ENCODE measurements at places on chromosomes 1 and 21.

DNA sequence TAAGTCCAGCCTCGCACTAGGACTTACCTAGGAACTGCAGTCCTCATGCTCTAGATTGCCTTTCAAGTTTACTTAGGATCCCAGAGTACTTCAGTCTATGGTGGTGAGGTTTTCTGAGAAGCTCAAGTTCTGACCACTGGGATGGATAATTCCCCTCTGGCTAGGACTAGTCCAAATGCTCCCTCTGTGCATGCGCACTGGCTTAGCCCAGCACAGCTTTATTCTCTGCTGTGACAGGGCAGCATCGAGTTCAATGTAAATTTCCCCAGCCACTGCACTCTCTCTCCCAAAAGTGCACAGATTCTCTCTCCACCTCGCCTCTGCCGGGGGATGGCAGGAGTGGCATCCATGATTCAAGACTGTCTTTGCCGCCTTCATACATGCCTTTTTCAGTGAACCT is 241.6 kb downstream of the ZNF326 start:
- no peak for DNase-seq

- peak; percentile 61 for DNase-seq
These were observed 20.0 kb upstream of the ALDH4A1 start for GRCh38 chr1:18922319-18922726.

- peak; percentile 44 for DNase-seq
These were observed 407 bp downstream of the GALNT2 start for GRCh38 chr1:230067419-230067870.

GRCh38 chr1:58551186-58552140 is 4.9 kb upstream of the OMA1 start:
- DNase-seq, result no peak

DNA sequence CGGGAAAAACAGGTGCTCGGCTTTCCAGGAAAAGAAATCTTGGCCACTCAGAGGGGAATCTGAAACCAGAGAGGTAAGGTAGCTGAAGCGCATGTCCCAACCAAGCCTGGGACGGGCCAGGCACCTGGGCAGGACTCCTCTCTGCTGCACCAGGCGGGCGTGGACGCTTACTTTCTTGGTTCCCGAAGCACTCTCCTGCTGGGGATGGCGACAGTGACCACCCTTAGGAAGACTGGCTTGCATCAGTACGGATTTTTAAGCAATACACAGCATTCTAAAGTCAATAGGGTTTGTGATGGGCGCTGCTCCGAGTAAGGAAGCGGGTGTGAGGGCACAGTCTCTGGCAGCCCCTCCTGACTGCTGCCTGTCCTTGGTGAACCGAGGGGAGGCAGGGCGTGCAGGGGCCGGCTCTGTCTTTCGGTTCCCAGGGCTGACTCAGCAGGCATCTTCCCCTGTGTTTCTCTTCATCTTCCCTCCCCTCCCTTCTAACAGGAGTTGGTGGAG is 74.9 kb upstream of the ANGPTL1 start:
- no peak for DNase-seq

GRCh38 chr1:231612393-231613089 is 14.0 kb upstream of the DISC1 start:
- DNase-seq, result no peak

- DNase-seq, result no peak
These were observed 561.4 kb downstream of the MATN1 start for GRCh38 chr1:30161953-30162352.

- DNase-seq, result no peak
These were observed 14.8 kb upstream of the CDCP2 start for GRCh38 chr1:54167422-54168139.

GRCh38 chr1:165600793-165601192 is 30.2 kb upstream of the MGST3 start:
- DNase-seq, result no peak

DNA sequence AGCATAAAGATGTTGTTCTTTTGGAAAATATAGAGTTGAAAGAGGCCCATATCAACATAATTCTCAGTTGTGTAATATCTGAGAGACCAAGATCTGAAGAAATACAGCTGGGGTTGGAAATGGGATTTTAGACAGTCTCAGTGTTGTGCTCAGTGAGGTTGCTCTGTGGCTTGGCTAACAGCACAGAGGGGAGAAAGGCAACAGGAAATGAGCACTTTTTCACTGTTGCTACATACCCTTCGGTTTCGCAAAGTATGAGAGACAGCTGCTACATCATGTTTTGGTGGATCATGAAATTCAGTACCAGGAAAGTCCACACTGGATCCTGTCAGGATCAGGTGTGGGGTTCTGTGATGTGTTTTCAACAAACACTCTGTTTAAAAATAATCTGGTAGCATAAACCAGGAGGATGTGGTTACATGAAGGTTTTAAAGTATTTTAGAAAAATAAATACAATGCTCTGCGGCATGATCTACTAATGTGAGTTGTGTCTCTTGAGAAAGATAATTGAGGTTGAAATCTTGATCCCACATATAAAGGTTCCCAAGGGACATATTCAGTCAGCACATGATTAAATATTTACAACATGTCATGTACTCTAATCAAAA is 7.0 kb upstream of the GPR88 start:
- no peak for DNase-seq

GRCh38 chr1:211910913-211911485 is 80.4 kb upstream of the LPGAT1 start:
- DNase-seq, result no peak

DNA sequence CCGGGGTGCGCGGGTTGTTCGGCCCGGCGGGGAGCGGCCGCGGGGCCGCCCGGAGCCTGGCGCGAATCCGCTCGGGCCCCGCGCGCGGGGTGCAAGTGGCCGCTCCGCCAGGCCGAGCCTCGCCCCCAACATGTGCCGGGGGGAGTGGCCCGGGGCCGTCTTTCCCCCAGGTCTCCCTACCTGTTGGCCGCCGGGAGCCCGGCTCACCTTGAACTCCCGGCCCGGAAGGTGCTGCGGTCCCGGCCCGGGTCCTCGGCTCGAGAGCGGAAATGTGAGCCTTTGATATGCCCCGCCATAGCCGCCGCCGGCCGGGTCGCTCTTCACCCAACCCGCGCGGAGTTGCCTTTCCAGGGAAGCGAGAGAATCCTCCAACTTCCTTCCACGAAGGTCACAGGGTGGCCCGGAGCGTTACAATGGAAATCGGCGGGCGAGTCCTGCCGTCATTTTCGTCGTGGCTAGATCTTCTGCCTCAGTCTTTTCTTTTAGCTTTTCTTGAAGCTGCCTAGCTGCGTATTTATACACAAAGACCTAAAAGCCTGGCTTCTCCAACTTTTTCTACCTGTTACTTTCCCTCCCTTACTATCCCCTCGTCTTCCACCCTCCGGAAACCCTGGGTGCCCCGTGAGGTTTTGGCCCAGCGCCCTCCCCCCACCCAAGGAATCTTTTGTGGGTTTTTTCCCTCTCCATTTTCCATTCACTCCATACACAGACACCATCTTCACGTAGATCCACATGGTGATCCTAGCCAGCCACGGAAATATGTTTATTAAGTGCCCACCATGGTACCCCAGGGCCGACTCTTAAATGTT is 867 bp downstream of the PTGFRN start:
- DNase-seq, result peak; percentile 33

DNA sequence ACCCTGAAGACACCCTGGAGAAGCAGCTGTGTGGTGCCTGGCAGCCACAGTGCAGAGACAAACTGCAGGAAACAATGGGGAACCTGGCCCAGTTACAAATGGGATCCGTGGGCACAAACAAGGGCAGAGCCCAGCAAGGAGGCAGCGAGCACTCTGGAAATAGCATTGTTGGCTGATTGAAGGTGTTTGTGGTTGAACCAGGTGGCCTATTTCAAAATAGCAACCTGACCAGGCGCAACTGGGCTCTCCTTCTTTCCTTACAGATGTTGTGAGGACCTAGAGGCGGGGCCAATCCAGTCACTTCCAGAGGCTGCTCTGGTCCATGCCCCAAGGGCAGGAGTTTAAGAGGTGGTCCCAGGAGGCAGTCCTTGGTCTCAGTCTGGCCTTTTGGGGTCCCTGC is 21.7 kb upstream of the ZBTB21 start:
- DNase-seq, result no peak

DNA sequence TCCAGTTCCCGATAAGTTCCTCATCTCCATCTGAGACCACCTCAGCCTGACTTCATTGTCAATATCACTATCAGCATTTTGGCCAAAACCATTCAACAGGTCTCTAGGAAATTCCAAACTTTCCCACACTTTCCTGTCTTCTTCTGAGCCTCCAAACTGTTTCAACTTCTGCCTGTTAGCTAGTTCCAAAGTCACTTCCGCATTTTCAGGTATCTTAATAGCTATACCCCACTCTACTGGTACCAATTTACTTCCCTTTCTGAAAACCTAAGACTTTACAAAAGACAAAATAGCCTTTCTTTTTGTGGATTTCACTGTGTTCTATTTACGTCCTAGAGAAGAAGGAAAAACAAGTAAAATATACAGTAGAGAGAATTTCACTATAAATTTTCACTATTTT is 147.0 kb upstream of the FMN2 start:
- DNase-seq, result no peak

- DNase-seq, result no peak
These were observed 489 bp downstream of the TNNI1 start for GRCh38 chr1:201421041-201421440.

GRCh38 chr1:24085546-24085945 is 26.4 kb downstream of the MYOM3 start:
- no peak for DNase-seq

DNA sequence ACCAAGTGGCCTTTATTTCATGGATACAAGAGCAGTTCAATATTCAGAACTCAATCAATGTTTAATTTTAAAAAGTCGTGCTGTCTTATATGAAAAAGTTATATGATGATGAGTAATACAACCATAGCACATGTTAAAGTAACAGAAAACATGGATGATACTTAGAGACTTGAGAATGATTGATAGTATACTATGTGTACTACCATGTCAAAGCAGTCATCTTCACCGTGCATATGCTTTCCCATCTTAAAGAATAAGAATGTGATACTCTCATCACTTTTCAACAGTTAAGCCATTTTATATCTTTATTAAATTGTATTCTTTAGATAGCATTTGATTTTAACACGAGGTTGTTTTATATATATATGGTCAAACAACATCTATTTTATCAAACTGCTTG is 535.9 kb upstream of the ADAMTS5 start:
- no peak for DNase-seq

DNA sequence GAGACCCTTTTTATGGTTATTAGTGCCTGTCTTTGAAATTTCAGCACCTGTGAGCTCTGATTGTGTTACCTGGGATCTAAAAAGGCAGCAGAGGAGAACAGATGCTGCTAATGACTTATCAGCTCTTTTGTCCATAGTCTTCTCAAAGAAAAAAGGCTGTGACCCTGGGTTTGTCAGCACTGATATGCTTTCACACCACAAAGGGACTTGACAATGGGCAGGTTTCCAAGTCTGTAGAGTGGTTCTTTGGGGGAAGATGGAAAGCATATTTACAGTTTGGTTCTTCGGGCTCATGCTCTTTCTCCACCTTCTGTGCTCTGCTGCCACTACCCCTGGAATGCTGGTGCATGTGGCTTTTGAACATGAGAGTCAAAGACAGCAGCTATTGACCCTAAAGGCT is 32.0 kb downstream of the DNAJC6 start:
- DNase-seq, result no peak

DNA sequence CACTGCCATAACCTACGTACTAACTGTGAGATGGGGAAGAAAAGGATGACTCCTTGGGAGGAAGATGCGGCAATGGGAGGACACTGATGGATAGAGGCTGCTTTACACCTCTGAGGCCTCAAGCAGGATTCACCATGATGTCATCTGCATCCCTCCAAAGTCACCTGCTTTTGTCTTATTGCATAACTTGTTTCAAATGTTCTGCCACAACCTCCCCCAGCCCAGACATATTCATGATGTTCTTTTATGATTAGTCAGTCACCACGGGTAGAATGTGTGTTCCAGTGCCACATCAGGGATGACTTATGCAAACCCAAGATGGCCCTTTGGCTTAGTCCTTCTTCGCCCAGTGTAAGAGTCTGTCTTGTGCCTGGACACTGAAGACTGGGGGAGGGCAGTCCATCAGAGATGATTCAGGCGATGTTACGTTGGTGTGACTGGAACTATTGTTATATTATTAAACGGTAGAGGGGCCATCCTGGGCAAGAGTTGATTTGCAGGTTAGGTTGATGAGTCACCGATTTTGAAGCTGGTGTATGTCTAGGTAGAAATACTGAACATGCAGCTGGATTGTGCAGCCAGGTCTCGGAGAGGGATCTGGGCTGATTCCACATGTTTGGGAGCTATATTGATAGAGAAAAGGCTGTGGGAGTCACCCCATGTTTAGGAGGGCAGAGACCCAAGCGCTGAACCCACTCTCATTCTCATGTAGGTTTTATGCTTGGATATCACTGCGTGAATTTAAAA is 32.6 kb downstream of the RYR2 start:
- DNase-seq, result no peak

DNA sequence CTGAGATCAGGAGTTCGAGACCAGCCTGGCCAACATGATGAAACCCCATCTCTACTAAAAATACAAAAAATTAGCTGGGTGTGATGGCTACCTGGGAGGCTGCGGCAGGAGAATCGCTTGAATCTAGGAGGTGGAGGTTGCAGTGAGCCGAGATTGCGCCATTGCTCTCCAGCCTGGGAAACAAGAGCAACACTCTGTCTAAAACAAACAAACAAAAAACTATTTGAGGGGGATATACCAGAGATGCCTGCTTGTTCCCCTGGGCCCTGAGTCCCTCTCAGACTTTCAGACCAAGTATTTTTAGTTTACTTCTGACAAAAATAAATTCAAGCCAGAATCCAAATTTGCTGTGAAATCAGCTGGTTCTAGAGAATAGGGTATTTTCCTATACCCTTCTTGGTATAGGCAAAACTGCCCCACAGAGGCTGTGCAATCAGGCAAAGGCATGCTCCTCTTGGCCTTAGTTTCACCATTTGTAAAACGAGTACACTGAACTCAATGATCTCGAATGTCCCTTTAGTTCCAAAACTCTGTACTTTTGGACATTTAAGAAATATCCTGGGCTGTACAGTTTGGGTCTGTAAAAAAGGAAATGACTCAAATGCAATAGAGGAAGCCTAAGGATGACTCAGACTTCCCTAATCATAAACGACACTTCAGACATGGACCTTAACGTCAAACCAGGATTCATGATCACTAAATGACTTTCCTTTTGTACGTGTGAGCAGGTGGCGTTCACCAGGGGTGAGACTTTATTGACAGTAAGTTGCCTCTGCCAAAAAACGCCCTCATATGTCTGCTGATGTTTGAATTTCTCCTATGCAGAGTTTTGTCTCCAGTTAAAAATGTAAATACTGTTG is 16.1 kb downstream of the ENSA start:
- no peak for DNase-seq

GRCh38 chr1:204560590-204561150 is 44.5 kb downstream of the MDM4 start:
- peak; percentile 21 for DNase-seq

- DNase-seq, result no peak
These were observed 32.3 kb downstream of the CDCA8 start for GRCh38 chr1:37724575-37724974.

DNA sequence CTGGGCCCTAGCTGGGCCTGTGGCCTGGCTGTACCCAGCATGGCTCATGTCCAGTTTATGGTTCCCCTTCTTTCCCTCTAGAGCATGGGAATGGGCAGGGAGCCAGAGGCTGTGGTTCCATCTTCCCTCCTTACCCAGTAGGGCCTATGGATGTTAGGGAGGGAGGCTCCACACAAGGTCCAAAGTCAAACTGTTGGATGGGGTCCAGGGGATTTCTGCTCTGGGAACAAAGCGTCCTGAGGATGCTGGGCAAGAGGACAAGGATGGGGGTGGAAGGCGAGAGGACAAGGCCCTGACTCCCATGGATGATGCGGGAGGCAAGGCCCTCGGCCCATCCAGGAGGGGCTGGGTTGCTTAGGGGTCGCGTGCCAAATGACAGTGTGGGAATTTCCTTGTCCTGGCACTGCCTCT is 17.3 kb downstream of the CSF1 start:
- no peak for DNase-seq

GRCh38 chr21:35386491-35387079 is 337.5 kb upstream of the RUNX1 start:
- DNase-seq, result no peak

Data from HuH-7 (cell line).